H1 (cell line): ENCODE measurements at places on chromosomes 11 and 22. TPM values are rescaled to one million over a fixed set of nuclear protein-coding genes. Genes with fewer than 3 reads are reported as not detected.

DNA sequence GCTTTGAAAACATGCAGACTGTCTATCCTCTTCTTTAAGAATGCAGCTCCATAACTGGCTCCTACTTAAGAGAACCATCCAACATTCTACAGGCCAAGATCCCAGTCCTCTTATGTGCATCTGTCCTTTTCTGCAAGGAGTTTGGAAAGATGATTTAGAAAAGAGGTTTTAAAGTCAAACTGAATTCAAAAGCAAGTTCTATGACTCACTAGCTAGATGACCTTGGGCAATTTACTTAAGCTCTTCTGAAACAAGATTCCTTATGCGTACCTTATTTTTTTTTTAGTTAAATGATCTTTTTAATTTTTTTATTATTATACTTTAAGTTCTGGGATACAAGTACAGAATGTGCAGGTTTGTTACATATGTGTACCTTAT, 29.2 kb downstream of the GUCY1A2 start:
- no peak for DNase-seq
- H3K4me3 ChIP-seq = no peak overlapping the region
- no peaks in the 10 kb centered on the region for H3K4me1 ChIP-seq

- H3K4me1 ChIP-seq = peaks cover 8% of the 10 kb centered on the region; the same call in 1 of the 2 replicates
- H3K36me3 ChIP-seq = no peaks in the 10 kb centered on the region
- no peak for DNase-seq
These were observed 47.3 kb downstream of the RAB30 start for GRCh38 chr11:83024270-83024854.

- DNase-seq = no peak
- H3K27ac ChIP-seq = no peak overlapping the region
- no peaks in the 10 kb centered on the region for H3K36me3 ChIP-seq
- no peaks in the 10 kb centered on the region for H3K27me3 ChIP-seq
These were observed 30.7 kb upstream of the CPT1A start for GRCh38 chr11:68872216-68873003.

DNA sequence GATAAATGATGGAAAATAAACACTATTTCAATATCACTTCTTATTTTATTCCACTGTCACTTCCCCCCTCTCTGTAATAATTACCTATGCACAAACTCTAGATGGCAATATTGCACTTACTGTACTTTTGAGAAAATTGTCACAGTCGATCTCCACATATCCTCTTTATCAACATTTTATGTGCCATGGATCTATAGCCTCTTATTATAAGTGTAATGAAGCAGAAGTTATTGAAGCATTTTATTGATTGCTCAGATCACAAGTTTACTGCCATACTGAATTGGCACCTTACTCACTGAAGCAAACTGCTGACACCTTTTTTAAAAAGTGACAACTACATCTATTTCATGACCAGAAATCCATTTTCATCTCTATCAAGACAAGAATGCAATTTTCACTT, 133.4 kb downstream of the DCDC1 start:
- peaks cover 4% of the 10 kb centered on the region; the same call in 1 of the 2 replicates for H3K4me1 ChIP-seq
- no peak overlapping the region for H3K4me3 ChIP-seq
- no peak overlapping the region for H3K27ac ChIP-seq
- H3K36me3 ChIP-seq = no peaks in the 10 kb centered on the region

- no peaks in the 10 kb centered on the region for H3K4me1 ChIP-seq
- no peak overlapping the region for H3K4me3 ChIP-seq
- no peak for DNase-seq
- no peaks in the 10 kb centered on the region for H3K36me3 ChIP-seq
- no peaks in the 10 kb centered on the region for H3K27me3 ChIP-seq
These were observed 16.4 kb upstream of the CLTCL1 start for GRCh38 chr22:19307872-19308271.

Gene ARL2
- 184 and 186 TPM in 2 replicates for total RNA-seq

Gene TREH
- not detected in 2 replicates for total RNA-seq

Gene RPS25
- total RNA-seq = 1,525 and 1,551 TPM in 2 replicates

Gene GRM5
- 0.25 and 0.43 TPM in 2 replicates for total RNA-seq

Gene CD3D
- total RNA-seq = not detected in 2 replicates

Gene OR8D4
- not detected in 2 replicates for total RNA-seq

Gene MLC1
- not detected in 2 replicates for total RNA-seq

Gene CALCA
- 0.50 and 0.61 TPM in 2 replicates for total RNA-seq

- no peaks in the 10 kb centered on the region for H3K4me1 ChIP-seq
- no peaks in the 10 kb centered on the region for H3K27me3 ChIP-seq
- DNase-seq = no peak
- no peak overlapping the region for H3K4me3 ChIP-seq
- no peaks in the 10 kb centered on the region for H3K36me3 ChIP-seq
- H3K27ac ChIP-seq = no peak overlapping the region
These were observed 125.4 kb upstream of the ARHGAP20 start for GRCh38 chr11:110837603-110838002.

DNA sequence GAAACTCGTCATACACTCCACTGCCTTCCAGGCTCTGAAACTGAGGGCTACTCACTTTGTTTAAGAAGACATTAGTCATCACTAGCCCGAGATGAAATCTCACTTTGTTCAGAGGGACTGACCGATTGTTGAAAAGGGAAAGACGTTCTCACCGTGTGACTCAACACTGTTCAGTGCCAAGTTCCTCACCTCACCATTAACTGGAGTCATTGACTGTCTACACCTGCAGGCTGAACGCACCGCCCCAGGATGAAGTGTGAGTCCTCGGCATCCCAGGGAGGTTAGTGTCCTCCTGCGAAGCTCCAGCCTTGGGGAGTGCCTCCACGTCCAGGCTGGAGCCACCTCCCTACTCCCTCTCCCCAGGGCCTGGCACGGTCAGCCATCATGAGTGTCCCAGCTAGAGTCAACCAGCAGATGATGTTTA, 30.4 kb downstream of the FADD start:
- no peak overlapping the region for H3K27ac ChIP-seq
- H3K4me1 ChIP-seq = no peaks in the 10 kb centered on the region
- H3K4me3 ChIP-seq = no peak overlapping the region
- no peak for DNase-seq
- H3K36me3 ChIP-seq = no peaks in the 10 kb centered on the region

Gene ROBO4
- total RNA-seq = not detected in 2 replicates

Gene CHRM1
- not detected in 2 replicates for total RNA-seq

Gene FUT4
- total RNA-seq = 7.0 and 8.0 TPM in 2 replicates

DNA sequence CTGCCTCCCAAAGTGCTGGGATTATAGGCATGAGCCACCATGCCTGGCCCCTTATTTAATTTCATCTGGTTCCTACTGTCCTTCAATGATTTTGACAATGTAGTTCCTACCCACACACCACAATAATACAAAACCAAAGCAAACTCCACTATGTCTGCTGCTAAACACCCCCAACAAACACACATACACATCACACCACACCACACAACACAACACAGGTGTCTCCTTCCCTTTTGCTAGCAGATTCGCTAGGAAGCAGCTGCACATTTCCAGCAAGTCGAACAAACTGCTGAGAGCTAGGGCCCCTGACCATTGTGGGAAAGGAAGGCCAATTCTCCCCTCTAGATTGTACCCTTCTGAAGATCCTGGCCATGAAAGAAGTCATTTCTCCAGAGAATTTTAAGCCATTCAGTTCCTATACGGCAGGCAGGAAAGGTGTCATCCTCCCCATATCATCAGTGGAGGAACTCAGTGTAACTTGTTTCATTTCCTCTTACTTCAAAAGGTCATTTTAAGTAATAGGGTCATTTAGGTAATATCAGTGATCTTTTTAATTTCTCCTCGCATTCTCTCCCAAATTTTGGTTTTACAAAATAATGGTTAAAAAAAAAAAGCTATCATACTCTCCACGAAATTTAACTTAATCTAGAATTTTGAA, 18.5 kb downstream of the NUMA1 start:
- no peak overlapping the region for H3K4me3 ChIP-seq
- H3K27me3 ChIP-seq = no peaks in the 10 kb centered on the region
- H3K27ac ChIP-seq = no peak overlapping the region
- DNase-seq = no peak
- H3K36me3 ChIP-seq = no peaks in the 10 kb centered on the region; the same call in 1 of the 2 replicates

Gene ABTB2
- total RNA-seq = 10.2 and 10.6 TPM in 2 replicates

Gene CRYBB2
- not detected in 2 replicates for total RNA-seq

Gene NEFH
- total RNA-seq = 2.0 and 2.3 TPM in 2 replicates

Gene TEX12
- not detected in 2 replicates for total RNA-seq

DNA sequence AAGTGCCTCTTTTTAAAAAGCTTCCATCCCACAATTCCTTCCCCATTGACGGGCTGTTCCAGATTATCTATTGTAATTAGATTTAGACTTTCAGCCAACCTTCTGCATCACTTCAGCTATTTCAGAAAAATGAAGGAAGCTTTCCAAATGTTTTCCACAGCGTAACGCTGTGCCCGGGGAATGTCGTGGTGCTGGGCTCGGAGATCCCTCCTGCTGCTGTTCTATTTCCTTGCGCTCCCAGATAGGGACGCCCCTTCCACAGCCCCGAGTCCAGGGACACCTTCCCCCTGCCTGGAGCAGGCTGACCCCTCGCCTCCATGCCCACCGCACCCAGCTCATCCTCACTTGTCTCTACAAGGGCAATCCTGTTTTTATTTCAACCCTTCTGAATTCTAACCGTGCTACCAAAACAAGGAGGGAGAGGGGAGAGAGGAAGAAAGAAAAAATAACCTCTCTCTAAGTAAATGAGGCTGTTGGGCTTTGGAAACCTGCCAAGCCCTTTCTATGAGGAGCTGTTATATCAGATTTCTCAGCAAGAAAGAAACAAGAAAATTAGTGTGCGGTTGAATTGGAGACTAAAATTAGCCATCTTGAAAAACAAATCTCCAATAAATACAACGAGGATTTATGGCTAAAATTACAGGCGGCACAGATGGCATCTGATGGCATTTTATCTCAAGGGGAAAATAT, 366.9 kb downstream of the BRD1 start:
- H3K27me3 ChIP-seq = no peaks in the 10 kb centered on the region
- H3K27ac ChIP-seq = no peak overlapping the region
- DNase-seq = no peak
- H3K4me3 ChIP-seq = no peak overlapping the region
- H3K4me1 ChIP-seq = peaks cover 7% of the 10 kb centered on the region; the same call in 1 of the 2 replicates

DNA sequence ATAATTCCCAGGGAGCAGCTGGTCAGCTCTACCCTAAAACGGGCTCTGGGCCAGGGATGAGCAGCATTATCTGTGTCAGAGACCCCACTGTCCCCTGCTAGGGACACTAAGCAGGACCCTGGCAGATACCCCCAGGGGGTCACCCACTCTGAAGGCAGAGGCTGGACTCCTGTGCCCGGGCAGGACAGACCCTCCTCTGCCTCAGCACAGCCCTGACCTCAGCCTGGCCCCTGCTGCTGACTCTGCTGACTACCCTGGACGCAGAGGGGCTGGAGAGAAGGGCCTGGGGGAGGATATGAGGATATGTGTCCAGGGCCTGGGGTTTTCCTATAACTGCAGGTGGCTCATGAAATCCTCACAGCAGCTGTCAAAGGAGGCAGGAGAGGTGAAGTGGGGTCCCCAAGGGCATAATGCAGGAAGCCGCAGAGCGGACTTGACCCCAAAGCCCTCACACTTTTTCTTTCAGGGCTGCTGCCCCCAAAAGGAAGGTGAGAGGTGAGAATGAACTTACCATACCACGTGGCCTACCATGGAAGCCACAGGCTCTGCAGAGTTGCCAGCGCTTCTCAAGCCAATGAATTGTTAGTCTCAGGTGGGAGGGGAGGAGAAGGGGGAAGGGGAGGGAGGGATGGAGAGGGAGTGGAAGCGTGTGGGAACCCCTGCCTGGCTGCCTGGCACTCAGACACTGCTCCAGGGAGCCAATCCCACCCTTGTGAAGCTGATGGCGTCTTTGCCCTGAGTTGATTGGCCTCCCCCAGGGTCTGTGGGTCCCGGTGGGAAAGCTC, 76.7 kb upstream of the WNT11 start:
- DNase-seq = no peak
- H3K27ac ChIP-seq = no peak overlapping the region

- H3K27me3 ChIP-seq = no peaks in the 10 kb centered on the region
- no peaks in the 10 kb centered on the region for H3K36me3 ChIP-seq
- no peak for DNase-seq
- H3K27ac ChIP-seq = no peak overlapping the region
These were observed 3.8 kb downstream of the TMPRSS13 start for GRCh38 chr11:117925198-117925925.

Gene IMMP1L
- total RNA-seq = 27.4 and 28.6 TPM in 2 replicates

- H3K27me3 ChIP-seq = peaks cover 16% of the 10 kb centered on the region
- peaks cover 7% of the 10 kb centered on the region for H3K4me1 ChIP-seq
- no peak for DNase-seq
- H3K4me3 ChIP-seq = peak within 1 kb of the TSS; percentile 48
- H3K36me3 ChIP-seq = no peaks in the 10 kb centered on the region
These were observed at the start of gene NPTXR for GRCh38 chr22:38843657-38844314. NPTXR (minus strand) TSS chr22:38844028.

DNA sequence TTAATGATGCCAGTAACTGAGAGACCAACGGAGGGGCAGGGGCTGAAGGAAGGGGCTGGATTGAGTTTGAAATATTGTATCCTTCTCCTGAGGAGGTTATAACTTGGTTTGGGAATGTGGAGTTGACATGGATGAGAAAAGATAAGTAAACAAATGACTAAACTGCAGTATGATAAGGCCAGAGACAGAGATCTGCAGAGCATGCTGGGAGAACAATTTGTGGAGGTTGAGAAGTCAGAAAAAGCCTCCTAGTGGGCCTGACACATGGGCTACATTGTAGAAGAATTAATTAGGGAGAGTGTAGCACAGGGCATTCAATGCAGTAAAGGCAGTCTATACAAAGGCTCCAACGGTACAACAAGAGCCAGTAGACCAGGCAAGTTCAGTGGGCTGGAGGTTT, 55.9 kb downstream of the SPON1 start:
- H3K27me3 ChIP-seq = no peaks in the 10 kb centered on the region
- no peaks in the 10 kb centered on the region for H3K4me1 ChIP-seq
- no peak overlapping the region for H3K27ac ChIP-seq
- DNase-seq = no peak
- H3K4me3 ChIP-seq = no peak overlapping the region

- no peaks in the 10 kb centered on the region for H3K36me3 ChIP-seq
- no peak overlapping the region for H3K27ac ChIP-seq
- DNase-seq = no peak
These were observed 301.8 kb upstream of the CADM1 start for GRCh38 chr11:115806056-115806455.

Gene CABP4
- not detected in 2 replicates for total RNA-seq

Gene BATF2
- 1.4 and 2.0 TPM in 2 replicates for total RNA-seq

DNA sequence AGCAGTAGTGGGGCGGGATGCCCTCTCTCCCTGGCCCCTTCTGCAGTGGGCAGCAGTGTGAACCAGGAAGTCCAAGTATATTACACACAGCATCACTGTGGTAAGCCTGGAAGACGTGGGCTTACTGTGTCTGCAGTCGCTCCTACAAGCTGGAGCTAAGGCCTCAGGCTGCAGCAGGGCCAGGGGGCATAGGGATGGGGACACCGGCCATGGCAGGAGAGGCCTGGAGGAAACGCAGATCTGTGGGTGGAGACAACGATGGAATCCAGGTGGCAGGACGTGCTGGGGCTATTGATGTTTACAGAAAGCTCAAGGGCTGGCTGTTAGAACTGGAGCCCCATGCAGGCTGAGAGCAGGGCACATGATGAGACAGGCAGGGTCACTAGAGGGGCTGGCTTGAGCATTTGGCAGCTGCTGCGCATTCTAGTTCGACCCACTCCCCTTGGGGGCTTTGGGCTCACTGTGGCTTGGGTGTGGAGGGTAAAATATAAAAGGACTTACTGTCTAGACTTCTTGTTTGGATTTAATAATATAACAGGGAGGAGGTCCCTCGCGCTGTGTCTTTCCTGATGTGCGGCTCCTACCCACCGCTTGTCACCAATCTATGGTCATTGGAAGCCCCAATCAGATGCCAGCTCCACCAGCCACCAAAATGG, 539.5 kb downstream of the TBC1D22A start:
- H3K4me3 ChIP-seq = no peak overlapping the region
- no peaks in the 10 kb centered on the region for H3K36me3 ChIP-seq
- no peaks in the 10 kb centered on the region for H3K27me3 ChIP-seq
- H3K4me1 ChIP-seq = no peaks in the 10 kb centered on the region
- DNase-seq = no peak
